ENCODE measurements at places on chromosomes 11 and 22. TPM values are rescaled to one million over a fixed set of nuclear protein-coding genes. Genes with fewer than 3 reads are reported as not detected.

DNA sequence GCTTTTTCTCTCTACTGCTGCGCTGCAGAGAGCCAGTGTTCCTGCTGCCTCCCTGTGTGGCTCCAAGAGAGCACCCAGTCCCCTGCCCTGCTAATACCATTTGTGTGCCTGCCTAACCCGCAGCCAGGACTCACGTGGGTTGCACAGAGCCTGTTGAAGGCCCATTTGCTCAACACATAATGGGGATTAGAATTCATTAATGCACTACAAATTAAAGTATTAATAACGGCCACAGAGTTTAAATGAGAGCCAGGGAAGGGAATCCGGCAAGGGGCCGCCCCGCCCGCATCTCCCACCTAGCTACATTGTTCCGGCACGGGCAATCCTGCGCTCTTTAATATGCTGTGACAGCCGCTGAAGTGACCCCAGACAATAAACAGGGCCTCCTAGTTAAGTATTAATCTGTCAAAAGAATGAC, 211.3 kb downstream of the NXPE2 start:
- DNase-seq = no peak

GRCh38 chr22:46373159-46373558, 37.6 kb downstream of the TRMU start:
- DNase-seq = no peak

CRY2 gene
- 14.0 TPM for total RNA-seq

- DNase-seq = no peak
Observed at GRCh38 chr11:63729326-63729725, 39.2 kb downstream of the ZFTA start.

- no peak for DNase-seq
Observed at GRCh38 chr22:46663436-46664100, 43.4 kb downstream of the GRAMD4 start.

GRCh38 chr22:42642806-42643633, 2.6 kb upstream of the ATP5MGL start:
- DNase-seq = no peak

- peak; percentile 67 for DNase-seq
Observed at GRCh38 chr11:3905080-3905953, 49.9 kb downstream of the STIM1 start.

- no peak for DNase-seq
Observed at GRCh38 chr22:44891791-44892190, 118.0 kb downstream of the PHF21B start.

GRCh38 chr11:5689551-5689983, at the start of gene TRIM22:
TSS of gene TRIM22 (plus strand) at chr11:5689790. CDS start at chr11:5696233, 6,443 bp downstream.
- DNase-seq = peak; percentile 52

- DNase-seq = no peak
Observed at GRCh38 chr11:103584021-103584420, 452.4 kb upstream of the DDI1 start.

DNA sequence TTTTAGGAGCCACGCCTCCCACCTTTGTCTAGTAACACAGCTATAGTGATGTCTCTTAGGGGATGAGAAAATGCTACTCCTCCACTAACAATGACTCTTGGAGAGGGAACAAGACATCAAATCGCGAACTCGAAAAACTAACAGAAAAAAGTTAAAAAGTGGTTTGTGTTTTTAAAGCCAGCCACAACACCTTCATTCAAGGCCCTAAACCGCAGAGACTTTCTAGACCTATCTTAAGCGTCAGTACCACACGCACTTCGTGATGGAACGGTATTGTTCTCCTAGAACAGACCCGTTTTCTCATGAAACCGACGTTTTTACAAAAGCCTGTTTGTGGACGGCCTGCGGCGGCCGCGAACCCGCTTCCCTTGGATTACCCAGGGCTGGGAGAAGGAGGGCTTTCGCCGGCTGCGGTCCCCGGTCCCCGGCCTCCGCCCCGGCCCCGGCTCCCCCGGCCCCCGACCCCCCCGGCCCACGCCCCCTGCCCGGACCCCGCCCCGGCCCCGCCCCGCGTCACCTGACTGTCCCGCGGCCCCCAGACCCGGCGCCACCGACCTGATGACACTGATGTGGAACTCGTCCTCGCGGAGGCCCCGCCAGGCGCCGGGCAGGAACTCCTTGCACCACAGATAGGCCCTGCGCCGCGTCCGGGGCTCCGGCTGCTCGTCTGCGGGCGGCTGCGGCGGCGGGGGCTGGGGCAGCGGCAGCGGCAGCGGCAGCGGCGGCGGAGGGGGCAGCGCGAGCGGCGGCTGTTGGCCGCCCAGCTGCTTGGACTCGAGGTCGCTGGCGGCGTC, 718 bp downstream of the CHKA start:
- DNase-seq = peak; percentile 71

GRCh38 chr11:94303966-94304958, at the start of gene IZUMO1R:
TSS of gene IZUMO1R (plus strand) at chr11:94304580. CDS start at chr11:94305637, 1,057 bp downstream.
- DNase-seq = no peak

SEPTIN3 gene
- total RNA-seq = 4.2 TPM
